ENCODE measurements at places on chromosomes 2 and 18.

GRCh38 chr18:59383851-59384250 is 24.8 kb upstream of the LMAN1 start:
- no peak for DNase-seq

GRCh38 chr2:241412144-241412543 is 56.1 kb downstream of the FARP2 start:
- peak; percentile 96 for DNase-seq

DNA sequence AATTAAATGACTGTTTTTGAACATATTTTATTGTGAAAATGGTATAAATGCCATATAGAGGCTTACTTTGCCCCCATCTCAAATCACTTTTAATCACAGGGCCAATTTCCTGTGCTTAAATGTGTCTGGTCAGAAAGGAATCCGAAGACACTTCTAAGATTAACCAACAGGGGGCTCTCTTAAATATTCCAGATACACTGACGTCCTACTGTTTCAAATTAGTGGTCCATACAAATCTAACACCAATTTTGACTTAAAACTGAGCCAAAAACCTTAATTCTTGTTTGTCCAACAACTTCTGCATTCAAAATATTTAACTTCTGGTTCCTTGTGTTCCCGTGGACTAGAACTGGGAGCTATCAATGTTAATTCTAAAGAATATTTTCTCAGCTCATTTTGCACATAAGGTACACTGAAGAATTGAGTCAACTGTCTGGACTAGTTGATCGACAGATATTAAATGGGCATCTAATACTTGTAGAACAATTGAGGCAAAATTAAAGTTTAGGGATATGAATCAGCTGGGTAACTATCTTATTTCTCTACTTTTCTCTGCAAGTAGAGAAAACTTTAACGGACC is 557.5 kb downstream of the ARHGAP15 start:
- DNase-seq, result peak; percentile 58

GRCh38 chr18:31105733-31106132 is 3.5 kb upstream of the DSC2 start:
- DNase-seq, result no peak

- no peak for DNase-seq
These were observed 718.7 kb upstream of the FAM98A start for GRCh38 chr2:34317797-34318196.

DNA sequence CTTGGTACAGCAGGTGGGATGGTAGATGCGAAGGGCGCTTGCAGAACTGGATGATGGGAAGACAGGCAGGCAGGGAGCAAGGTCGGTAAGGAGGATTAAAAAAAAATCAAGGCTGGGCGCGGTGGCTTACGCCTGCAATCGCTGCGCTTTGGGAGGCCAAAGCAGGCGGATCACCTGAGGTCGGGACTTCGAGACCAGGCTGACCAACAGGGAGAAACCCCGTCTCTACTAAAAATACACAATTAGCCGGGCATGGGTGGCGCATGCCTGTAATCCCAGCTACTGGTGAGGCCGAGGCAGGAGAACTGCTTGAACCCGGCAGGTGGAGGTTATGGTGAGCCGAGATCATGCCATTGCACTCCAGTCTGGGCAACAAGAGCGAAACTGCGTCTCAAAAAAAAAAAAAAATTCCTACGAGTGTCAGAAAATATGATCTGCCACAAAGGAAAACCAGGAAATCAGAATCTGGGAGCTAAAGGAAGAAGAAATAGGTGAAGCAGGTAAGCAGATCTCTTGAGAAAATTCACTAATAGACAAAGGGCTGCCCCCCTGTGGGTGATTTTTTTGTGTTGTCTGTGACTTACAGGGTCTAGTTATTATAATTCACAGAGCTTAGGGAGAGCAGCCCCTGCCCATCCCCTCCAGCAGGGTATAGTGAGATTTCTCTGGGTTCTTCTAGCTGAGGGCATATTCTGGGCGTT is 46.2 kb downstream of the C2orf42 start:
- no peak for DNase-seq

- DNase-seq, result no peak
These were observed 433.2 kb upstream of the MEX3C start for GRCh38 chr18:51630706-51631105.

- no peak for DNase-seq
These were observed 214.7 kb downstream of the FBXO15 start for GRCh38 chr18:73932976-73933375.

- DNase-seq, result peak; percentile 43
These were observed 63.3 kb downstream of the TGOLN2 start for GRCh38 chr2:85264471-85264870.

DNA sequence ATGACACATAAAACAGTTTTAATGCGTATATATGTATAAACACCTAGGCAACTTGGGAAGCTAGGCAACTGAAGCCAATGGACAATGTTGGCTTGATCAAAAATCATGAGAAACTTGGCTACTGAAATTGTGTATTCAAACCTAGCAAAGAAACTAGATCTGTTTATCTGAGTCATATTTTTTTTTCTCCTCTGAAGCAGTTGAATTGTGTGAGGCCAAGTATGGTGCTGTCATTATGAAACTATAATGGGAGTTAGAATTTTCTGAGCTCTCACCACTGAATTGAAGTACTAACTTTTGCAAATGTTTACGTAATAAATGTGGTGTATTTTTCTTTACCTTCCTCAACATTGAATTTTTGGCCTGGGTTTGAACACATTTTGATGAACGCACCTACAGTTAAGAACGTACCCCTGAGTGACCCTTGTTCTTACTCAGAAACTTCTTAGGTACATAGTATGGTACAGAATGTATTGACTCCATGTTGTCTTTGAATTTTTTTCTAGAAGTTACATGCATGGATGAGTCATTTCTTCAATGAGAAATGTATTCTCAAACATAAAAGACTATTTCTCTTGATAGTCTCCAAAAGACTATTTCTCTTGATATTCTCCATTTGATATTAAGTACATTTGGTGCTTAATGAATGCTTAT is 23.8 kb downstream of the CD28 start:
- peak; percentile 22 for DNase-seq

DNA sequence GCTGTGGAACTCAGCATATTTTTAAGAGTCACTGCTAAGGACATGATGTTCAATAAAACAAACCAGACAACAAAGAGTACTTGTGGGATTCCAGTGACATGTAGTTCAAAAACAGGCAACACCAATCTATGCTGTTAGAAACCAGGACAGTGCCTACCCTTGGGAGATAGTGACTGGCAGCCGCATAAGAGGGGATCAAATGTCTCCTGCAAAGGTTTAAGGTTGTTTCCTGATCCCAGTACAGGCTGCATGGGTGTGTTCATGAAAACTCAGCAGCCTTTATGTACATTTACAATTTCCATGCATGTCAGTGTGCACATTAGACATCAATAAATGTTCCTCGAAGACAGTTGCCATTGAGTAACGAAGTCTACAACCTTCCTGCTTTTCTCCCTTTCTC is 183.8 kb downstream of the PID1 start:
- DNase-seq, result no peak

DNA sequence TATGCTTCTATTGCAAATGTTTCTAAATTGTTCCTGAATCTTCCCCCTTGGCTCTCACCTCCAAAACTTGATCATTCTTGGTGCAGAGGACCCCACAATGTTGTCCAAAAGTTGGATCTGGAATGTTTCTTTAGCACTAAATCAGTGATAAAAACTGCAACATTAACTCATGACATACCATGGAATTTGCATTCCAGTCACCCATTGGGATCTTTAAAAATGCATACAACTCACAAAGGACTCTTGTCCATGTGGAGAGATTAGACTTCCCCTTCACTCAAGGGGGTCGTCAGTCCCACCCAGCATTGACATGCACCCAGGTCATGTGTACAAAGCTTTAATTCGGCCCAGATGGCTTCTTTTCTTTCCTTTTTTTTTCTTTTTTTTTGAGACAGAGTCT is 169.3 kb downstream of the SETBP1 start:
- DNase-seq, result no peak

GRCh38 chr2:106885329-106885728 is 638 bp downstream of the ST6GAL2 start:
- DNase-seq, result peak; percentile 41

- no peak for DNase-seq
These were observed 2.1 kb downstream of the MDH1 start for GRCh38 chr2:63590626-63591408.

DNA sequence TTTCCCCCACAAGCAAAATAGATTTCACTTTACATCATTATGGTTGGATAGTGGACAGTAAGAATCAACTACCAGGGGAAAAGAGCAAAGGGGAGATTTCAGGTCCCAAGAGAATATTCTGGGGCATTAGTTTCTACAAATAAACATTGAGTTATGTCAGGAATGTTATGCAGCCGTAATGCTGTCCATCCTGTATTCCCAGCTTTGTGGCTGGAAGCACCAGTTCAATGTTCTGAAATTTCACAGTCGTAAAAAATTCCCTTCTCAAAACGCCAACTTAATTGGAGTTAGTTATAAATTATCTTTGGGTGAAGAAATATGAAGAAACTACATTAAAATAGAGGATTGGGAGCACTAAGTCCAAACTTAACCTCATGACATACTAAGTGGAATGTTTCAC is 141.5 kb upstream of the FIGN start:
- DNase-seq, result peak; percentile 55

DNA sequence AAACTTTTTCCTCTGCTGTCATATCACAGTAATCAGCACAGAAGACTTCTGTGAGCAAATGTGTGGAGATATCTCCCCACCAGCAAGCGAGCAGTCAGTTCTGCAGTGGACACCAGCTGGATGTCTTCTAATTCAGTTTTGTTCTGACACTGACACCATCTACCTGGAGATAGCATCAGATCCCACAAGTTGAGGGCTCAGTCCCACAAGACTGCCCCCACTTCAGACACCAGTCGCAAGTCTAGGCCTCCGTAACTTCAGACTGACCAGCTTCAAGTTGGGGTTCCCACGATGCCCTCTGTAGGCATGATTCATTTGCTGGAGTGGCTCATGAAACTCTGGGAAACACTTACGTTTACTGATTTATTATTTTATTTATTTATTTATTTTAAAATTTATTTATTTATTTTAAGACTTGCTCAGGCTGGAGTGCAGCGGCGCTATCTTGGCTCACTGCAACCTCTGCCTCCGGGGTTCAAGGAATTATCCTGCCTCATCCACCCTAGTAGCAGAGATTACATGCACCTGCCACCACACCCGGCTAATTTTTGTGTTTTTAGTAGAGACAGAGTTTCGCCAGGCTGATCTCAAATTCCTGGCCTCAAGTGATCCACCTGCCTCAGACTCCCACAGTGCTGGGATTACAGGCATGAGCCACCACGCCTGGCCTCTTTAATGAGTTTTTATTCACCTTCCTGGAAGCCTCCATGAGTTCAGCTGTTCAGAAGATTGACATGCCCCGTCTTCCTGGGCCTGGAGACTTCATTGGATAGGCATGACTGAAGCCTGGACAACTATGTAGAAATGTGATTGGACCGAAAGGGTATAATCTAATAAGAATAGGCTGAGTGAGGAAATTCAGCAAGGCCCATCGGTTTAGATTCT is 55.7 kb downstream of the PAPOLG start:
- no peak for DNase-seq

GRCh38 chr2:29443627-29444026 is 328.4 kb downstream of the CLIP4 start:
- DNase-seq, result no peak

DNA sequence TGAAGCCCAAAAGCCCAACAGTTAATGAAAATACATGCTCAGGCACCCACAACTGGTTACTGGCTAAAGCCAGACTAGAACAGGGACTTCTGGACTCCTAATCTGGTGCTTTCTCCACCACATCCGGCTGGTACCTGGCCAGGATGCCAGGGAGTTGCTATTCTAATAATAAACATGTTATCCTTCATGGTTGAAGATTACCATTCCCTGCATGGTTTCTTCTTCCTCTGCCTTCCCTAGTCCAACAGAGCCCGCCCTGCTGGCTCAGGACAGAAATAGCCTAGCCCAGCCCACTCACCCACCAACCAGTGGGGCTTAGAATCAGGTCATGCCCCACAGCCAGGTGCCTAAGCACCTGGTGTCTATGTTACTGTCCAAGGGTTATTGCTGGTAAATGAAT is 184.2 kb downstream of the TMEM247 start:
- no peak for DNase-seq

GRCh38 chr2:60118061-60118460 is 435.4 kb downstream of the BCL11A start:
- DNase-seq, result no peak

- DNase-seq, result no peak
These were observed 25.4 kb upstream of the PID1 start for GRCh38 chr2:229296536-229296935.

- no peak for DNase-seq
These were observed 82.2 kb upstream of the HDAC4 start for GRCh38 chr2:239482778-239483712.

DNA sequence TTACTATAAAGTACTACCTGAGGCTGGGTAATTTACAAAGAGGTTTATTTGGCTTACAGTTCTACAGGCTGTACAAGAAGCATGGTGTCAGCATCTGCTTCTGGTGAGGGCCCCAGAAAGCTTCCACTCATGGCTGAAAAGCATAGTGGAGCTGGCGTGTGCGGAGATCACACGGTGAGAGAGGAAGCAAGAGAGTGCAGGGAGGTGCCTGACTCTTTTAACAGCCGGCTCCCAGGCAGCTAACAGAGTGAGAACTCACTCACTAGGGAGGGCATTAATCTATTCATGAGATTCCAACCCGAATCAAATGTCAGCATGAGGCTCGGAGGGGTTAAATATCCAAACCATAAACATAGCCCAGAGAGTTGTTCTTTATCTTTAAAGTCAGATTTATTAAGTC is 117.3 kb downstream of the LDLRAD4 start:
- no peak for DNase-seq

DNA sequence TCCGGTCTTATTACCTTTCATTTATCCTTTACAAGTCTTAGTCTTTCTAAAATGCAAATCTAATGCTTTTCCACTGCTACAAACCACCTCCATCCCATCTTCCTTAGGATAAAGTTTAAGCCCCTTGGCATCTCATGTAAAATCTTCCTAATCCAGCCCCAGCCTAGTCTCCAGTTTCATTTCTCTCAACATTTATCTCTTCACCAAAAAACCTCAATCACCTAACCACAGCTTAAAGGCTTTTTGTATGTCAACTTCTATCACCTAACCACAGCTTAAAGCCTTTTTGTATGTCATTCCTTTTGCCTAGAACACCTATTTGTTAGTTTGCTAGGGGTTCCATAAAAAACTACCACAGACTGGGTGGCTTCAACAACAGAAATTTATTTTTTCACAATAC is 4.2 kb downstream of the TRAK2 start:
- DNase-seq, result no peak

DNA sequence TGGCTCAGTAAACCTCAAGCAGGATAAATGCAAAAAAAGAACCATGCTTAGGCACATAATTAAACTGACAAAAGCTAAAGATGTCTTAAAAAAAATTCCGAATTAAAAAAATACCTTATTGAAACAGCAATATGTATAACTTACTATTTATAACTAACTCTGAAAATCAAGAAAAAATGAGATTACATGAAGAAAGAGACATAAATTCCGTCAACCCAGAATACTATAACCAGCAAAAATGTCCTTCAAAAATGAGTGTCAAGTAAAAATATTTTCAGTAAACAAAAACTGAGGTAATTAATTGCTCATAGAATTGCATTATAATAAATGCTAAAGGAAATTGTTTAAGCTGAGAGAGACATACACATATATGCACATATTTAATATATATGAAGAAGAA is 474.5 kb upstream of the SYT4 start:
- DNase-seq, result peak; percentile 20

GRCh38 chr2:163757814-163758213 is 22.0 kb upstream of the FIGN start:
- DNase-seq, result no peak

- peak; percentile 74 for DNase-seq
These were observed 18.2 kb downstream of the IGFBP2 start for GRCh38 chr2:216651351-216651881.

GRCh38 chr2:126843081-126843480 is 55.6 kb upstream of the TEX51 start:
- DNase-seq, result no peak
